ENCODE measurements at places on chromosomes 12 and 14.
A peak's percentile ranks its signal among the peaks of the same experiment; 100 is the strongest.

GRCh38 chr14:101876555-101876938, 87.8 kb upstream of the DYNC1H1 start:
- DNase-seq: no peak

DNA sequence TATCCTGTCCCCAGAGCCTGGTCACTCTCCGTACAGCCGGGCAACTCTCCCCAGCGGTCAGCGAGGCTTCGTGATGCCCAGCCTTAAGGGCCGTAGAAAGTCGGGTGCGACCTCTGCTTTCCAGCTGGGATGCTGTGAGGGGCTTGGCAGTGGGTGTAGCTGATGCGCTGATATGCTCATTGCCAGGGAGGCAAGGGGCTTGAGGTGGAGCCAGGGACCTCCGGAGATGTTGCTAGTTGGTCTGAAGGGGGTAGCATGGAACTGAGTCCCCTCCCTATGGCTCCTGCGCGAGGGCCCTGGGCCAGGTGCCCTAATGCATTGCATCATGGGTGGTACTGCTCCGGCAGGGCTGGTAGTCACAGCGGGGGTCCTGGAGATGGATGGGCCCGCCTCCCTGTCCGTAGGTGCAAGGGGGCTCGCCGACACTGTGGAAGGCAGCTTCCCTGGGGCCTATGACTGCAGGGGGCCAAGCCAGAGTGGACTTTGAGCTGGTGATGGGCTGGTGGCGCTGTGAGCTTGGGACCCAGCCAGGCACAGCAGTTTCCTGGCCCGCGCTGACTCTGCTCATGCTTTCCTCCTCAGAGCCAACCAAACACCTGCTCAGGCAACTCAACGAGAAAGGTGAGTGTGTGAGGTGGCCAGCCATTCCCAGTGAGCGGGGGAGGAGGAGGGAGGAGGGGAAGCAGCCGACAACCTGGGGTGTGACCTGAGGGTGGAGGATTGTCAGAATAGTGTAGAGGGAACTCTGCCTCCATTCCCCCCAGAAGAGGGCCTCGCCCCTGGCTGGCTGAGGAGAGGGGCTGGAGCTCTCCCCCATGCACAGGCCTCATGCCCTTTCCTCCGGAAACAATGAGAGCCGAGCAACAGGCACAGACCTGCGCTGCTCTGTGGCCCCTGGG, 32.3 kb downstream of the PLEKHG3 start:
- no peak for DNase-seq

GRCh38 chr12:128536810-128537209, 269.8 kb downstream of the TMEM132C start:
- no peak for DNase-seq

DNA sequence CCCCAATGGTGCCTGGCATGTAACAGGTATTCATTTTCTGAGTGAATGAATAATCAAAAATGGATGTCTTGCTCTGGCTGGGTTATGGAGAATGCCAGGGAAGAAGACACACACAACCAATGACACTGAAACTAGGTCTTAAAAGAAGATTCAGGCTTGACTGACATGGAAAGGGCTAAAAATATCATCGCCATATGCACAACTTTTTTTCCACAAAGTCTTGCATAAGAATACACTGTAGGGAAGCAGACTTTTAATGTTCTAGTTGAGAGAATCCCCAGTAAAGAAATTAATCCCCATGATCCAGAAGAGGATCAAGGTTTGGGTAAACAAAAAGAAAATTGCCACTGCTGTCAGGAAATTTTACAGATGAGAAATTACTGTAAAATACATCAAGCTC, 116.4 kb downstream of the SLC2A13 start:
- no peak for DNase-seq

DNA sequence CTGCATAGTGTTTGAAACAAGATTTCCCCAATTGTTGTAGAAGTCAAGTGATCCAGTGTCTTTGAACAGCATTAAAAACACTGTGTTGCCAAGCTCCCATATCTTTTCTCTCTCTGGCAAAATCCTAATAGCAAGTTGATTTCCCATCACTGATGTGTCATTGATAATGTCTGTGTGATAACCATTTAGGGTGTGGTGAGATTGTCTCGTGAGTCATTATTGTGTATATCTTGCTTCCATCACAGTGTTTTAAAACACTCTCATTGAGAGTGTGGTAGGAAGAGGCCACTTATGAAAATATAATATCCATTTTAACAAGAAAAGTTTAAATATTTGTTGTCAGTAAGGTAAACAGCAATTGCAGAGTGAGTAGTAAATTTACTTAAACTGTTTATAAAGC, 74.7 kb downstream of the PRORP start:
- DNase-seq: no peak

DNA sequence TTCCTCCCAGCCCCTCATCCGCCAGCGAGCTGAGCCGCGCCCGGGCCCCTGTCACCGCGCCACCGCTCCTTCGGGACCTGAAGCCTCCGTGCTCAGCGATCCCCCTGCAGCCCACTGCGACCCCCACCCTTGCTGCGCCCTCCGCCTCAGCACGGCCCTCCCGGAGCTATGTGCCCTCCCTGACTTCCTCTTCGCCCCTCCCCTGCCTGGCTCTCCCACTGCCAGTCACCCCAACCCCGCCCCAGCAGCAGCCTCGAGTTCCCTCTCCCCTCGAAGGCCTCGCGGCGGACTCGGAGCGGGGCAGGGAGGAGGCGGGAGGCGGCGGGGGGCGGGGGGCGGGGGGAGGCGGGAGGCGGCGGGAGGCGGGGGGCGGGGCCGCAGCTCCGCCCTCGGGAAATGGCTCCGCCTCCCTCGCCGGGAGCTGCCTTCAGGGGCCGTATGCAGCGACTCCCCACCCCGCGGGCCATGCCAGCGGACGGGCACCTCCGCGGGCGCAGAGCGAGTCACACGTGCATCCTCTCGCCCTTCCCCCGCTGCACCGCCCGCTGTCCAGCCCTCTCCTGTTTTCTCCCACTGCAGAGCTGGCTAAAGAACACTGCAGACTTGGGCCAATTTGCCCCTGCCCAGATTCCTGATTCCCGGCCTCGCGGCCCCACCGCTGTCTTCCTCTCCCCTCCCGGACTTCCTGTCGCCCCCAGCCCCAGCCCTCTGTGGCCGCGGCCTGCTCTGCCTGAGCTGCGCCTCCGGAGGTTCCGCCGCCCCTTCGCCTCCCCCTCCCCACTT, 29.1 kb upstream of the ADIPOR2 start:
- peak; percentile 99 for DNase-seq

Data from midbrain (tissue), 1 donor.